ENCODE measurements at places on chromosomes 5 and 9.

DNA sequence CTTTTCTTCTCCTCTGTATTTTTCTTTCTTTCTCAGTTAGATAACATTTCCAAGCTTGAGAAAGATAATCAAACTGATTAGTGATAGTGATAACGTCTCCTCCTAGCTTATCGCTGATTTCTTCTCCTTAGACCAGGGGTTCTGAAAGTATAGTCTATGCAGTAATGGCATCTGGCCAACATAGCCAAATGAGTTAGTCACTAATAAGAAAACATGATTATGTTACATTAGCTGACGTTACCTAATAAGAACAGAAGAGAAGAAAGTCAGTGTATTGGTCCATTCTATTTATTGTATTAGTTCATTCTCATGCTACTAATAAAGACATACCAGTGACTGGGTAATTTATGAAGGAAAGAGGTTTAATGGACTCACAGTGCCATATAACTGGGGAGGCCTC, 111.2 kb downstream of the STRBP start:
- DNase-seq = no peak

GRCh38 chr5:93621327-93621798, 38.3 kb downstream of the NR2F1 start:
- DNase-seq = no peak

- no peak for DNase-seq
Measured at GRCh38 chr9:89808076-89808755, 203.4 kb downstream of the GADD45G start.

DNA sequence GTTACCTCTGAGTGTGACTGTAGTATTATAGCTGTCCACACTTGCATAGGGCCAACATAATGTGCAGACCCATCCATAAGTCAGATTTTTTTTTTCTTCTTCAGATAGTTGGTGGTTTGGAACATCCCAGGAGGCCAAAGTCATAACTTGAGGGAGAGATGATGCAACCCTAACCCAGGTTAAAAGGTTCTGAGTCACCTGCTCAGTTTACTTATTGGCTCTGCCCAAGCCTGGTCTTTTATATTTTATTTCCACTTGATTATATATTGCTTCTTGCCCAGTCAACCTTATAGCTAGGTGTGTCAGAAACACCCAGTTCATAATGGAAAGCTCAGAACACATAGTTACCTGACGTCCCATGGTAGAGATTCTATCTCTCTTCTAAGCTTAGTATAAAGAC, 113.1 kb upstream of the PCSK1 start:
- no peak for DNase-seq

- no peak for DNase-seq
Measured at GRCh38 chr9:107620236-107620635, 130.7 kb upstream of the KLF4 start.
